ENCODE measurements at places on chromosomes 3 and 15.

- no peak for DNase-seq
Measured at GRCh38 chr15:33737687-33738601, 230.4 kb upstream of the CHRM5 start.

DNA sequence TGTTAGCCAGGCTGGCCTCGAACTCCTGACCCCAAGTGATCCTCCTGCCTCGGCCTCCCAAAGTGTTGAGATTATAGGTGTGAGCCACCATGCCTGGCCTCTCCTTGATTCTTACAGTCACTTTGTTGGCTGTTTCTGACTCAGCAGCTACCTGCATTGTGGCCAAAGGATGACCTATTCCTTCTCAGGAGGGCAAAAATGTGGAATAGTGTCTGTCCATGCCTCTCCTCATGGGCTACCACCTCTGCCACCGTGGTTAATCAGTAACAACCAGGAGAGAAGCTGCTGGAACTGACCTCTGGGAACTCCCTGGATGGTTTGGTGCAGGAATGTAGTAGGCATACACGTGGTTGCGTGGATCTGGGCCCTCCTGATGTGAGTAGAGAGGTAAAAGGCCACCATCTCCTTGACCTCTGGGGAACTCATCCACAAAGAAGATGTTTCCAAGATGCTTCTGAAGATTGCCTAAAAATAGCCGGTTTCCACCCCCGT, 63.3 kb downstream of the FLNB start:
- DNase-seq, result no peak

DNA sequence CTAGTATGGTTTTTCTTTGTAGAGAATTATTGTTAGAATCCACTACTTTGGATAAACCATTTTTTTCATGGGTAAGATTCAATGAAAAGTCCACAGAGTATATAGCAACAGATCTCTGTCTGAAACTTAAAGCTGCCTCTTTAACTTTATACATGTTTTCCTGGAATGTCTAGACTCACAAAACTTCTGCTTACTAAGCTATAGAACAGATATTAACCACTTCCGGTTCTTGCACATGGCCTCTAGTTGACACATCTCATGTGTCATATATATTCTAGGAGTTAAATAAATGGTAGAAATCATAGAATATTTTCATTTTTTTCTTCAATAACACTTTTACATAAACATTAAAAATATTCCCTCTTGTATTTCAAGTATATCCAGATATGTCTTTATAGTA, 1693.9 kb downstream of the SI start:
- DNase-seq, result no peak

GRCh38 chr15:39154227-39154638, 426.6 kb upstream of the THBS1 start:
- no peak for DNase-seq

DNA sequence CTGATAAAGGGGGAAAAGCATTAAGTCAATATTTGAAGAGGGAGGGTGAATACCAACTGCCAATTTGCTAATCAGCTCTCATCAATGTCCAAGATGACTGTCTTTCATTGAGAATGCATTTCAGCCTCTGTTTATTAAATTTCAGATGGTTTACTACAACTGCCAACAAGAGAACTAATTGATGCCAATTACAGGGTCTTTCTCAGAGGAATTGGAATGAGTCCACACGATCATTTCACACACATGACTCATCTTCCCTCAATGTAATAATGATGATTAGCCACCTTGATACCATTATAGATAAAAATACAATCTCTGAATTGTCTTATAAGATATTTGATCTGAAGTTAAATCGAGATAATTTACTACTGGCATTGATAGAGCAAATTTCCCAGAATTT, 1274.4 kb downstream of the ROBO2 start:
- no peak for DNase-seq

- no peak for DNase-seq
Measured at GRCh38 chr15:101474233-101474632, 15.3 kb downstream of the PCSK6 start.

DNA sequence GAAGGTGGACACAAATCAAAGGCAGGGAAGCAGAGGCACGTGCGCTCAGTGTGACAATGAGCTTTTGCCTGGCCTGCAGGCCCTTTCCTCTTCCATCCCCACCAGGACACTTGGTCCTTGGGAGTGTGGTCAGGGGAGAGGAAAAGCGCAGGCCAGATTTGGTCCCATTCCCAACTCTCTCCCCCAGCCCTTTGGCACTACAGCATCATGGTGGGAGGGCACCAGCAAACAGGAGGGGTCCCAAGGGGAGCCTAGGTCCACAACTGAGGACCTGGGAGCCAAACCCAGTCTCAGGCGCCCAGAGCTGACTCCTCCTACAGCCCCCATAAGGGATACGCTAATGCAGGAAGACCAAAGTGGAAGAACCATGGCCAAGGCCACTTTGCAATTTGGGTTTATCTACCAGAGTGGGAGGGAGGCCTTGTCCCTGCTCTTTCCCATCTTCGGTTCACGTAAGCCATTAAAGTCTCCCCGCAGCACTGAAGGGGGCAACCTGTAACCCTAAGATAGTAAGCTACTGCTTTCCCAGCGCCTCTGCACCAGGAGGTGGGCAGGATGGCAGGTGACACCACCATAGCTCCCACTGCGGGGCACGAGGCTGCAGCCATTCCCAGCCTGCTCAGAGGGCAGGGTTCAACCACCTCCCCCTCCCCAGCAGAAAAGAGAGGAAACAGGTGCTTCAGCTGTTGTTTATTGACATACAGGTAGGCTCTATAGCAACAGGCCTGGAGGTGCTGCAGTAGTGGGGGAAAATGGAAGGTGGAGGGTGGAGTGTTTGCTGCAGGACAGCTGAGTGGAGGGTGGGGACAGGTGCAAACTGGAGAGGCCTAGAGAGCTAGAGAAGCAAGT, 993 bp upstream of the GRAMD2A start:
- DNase-seq, result no peak

DNA sequence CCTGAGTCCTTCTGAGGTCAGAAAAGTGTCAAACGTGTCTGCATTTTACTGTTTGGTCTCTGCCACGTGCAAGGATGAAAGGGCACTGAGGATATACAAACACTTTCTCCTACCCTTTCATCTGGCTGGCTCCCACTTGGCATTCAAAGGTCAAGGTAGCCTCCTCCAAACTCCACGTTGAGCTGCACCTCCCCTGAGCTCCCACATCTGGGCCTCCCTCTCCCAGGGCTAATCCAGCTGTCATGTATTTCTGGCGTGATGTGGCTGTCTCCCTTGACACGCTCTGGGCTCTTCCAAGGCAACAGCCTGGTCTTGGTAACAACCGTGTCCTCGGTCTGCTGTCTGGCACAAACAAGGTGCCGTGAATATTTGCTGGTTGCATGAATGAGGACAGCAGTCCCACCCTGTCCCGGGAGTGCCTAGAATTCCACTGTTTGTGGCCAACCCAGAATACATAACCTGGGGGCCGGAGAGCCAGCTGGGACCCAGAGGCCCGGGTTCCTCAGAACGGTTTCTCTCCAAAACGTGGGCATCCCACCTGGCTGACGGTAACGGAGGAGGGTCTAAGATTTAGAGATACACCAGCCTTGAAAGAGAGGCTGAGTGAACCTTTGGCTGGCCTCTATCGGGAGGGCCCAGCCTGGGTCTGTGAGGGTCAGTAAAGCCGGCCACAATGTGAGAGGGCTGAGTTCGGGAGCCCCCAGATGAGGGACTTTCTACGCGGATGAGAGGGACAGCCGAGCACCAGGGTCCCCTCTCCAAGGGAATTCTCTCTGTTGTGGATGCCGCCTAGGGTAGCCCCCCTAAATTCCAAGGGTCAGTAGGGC, 767 bp downstream of the GLT8D1 start:
- DNase-seq, result peak; percentile 18

DNA sequence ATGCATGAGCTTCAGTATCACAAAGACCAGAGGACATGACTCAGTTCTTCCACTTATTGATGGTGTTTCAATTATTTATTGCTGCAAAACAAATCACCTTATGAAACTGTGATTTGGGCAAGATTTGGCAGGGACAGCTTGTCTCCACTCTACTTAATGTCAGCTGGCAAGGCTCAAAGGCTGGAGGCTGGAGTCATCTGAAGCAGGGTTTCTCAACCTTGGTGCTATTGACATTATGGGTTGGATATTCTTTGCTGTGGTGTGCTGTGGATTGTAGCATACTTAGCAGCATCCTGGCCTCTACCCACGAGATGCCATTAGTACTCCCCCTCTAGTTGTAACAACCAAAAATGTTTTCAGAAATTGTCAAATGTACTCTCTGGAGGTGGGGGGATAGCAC, 138.8 kb upstream of the PEX5L start:
- DNase-seq, result no peak

DNA sequence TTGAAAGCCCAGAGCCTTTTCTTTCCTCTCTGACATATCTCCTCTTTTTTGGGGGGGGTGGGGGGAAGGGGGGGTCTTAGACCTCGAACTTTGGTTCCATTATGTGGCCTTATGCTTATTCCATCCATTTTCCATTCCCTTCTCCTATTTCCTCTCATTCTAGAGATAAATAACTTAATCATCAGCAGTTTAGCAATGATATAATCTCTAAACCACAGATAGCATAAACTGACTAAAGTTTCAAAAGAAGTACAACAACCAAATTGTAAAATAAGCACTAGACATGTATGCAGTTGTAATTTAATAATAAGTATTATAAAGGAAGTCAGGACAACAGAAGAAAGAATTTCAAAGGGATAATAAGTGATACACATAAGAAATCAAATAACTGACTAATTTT, 64.5 kb downstream of the AQR start:
- DNase-seq, result no peak

DNA sequence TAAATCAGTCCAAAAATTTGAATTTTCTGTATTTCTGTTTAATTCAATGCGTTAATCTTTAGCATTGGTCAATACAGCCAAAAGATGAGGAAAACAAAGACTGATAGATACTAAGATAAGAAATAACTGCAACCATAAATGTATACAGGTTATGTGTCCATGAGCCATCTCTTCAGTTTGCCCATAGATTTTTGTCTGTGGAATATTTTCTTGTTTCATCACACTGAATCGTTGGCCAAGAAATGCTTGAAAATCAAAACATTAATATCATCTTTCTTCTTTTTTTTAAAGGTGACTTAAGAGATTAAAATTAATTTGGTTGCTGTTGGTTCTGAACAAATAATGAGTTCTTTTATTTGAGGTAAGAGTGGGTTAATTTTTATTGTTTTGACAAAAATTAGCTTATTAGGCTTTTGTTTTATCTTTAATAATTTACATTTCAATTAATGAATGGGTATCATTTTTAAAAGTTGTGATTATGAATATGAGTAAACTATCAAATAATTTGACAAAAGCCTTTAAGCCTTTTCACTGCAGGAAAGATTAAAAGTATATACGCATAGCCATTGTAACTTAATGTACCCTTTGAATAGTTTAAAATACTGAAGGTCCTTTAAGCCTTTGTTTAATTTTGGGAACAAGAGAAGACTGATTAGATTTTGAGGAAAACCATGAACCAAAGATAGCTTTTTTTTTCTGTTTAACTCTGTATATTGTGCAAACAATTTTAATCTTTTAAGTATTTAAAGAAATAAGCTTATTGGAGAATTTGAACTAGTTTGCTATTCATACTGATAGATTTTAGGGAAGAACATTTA, 14.7 kb upstream of the CHD2 start:
- DNase-seq, result no peak

Data from astrocyte (in vitro differentiated cells and primary cell).